Tibial artery (tissue), 4 donors: ENCODE measurements at places on chromosomes 7 and 10.
A peak's percentile ranks its signal among the peaks of the same experiment; 100 is the strongest.

- DNase-seq = no peak
Observed at GRCh38 chr7:100584683-100585510, 1.0 kb downstream of the LRCH4 start.

GRCh38 chr10:67788028-67788886 is 49.7 kb downstream of the DNAJC12 start:
- peak; percentile 40 for DNase-seq

GRCh38 chr7:86431761-86432160 is 211.9 kb upstream of the GRM3 start:
- DNase-seq = no peak

- no peak for DNase-seq
Observed at GRCh38 chr7:116259871-116260440, 49.6 kb downstream of the TES start.
